Aorta (tissue), 5 donors: ENCODE measurements at places on chromosomes 11 and 22. TPM values are rescaled to one million over a fixed set of nuclear protein-coding genes. Genes with fewer than 3 reads are reported as not detected.

The NDUFV1 gene
- 113 TPM for total RNA-seq

The FIBP gene
- 40.2 TPM for total RNA-seq

The SLCO2B1 gene
- total RNA-seq = 144 TPM

The PARVA gene
- total RNA-seq = 159 TPM

GRCh38 chr11:73388265-73389133 lies 12.3 kb downstream of the RELT start:
- H3K4me3 ChIP-seq = no peak overlapping the region
- no peaks in the 10 kb centered on the region for H3K36me3 ChIP-seq
- DNase-seq = no peak
- no peaks in the 10 kb centered on the region for H3K27me3 ChIP-seq

- peak; percentile 50 for DNase-seq
- H3K36me3 ChIP-seq = no peaks in the 10 kb centered on the region
- H3K4me1 ChIP-seq = no peaks in the 10 kb centered on the region
- no peak overlapping the region for H3K4me3 ChIP-seq
- no peaks in the 10 kb centered on the region for H3K27me3 ChIP-seq
- no peak overlapping the region for H3K27ac ChIP-seq
These were observed 25.0 kb upstream of the ACR start for GRCh38 chr22:50713008-50713385.

- no peaks in the 10 kb centered on the region for H3K27me3 ChIP-seq
- H3K4me1 ChIP-seq = no peaks in the 10 kb centered on the region
- H3K4me3 ChIP-seq = peak overlapping the region; percentile 72
These were observed 1.1 kb downstream of the TAF1D start for GRCh38 chr11:93740031-93740729.

DNA sequence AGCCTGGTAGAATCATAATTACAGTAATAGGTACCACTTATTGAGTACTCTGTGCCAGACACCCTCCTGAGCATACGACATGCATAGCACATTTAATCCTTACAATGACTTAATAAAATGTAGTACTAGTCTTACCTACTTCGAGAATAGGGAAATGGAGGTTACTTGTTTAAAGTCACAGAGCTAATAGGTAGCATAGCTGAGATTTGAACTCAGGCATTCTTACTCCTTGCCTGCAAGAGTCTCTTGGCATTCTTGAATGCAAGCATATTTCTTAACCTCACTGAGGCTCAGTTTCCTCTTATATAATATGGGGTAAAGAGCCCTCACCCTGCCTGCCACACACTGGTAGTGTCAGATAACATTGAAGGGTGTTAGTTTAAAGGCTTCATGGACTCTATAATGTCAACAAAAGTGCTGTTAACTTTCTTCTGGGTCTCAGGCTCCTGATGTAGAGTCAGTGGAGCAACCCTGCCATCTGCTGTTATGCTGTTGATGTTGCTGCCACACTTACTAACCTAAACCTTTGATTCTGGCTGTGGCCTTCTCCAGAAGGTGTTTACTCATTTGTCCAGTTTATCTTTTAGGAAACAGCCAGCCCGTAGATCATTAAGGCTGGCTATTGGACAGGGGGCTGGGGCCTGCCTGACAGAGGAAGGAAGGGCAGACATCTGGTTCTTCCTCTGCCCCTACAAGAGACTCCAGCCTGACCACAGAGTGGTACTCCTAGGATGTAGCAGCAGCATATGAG lies 18.9 kb downstream of the LIMK2 start:
- H3K36me3 ChIP-seq = no peaks in the 10 kb centered on the region
- no peaks in the 10 kb centered on the region for H3K4me1 ChIP-seq
- H3K27me3 ChIP-seq = no peaks in the 10 kb centered on the region
- DNase-seq = no peak
- no peak overlapping the region for H3K27ac ChIP-seq
- no peak overlapping the region for H3K4me3 ChIP-seq

DNA sequence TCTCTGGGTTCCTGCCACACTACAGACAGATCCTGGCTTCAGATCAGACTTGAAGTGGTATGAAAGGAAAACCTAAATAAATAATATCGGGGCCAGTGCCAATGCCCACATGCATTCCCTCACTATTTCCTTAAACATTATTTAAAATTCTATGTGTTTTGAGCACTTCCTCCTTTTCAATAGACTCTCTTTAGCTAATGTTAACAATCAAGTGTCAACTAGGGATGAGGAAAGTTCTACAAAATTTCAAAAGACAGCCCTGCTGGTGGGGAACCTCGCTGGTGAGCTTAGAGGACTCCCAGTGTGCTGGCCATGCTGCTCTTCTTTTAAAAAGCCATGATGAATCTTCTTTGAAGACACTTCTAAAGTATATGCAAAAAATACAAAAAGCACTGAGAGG lies 87.5 kb downstream of the ENTHD1 start:
- H3K27ac ChIP-seq = no peak overlapping the region
- H3K4me1 ChIP-seq = no peaks in the 10 kb centered on the region
- DNase-seq = no peak
- no peak overlapping the region for H3K4me3 ChIP-seq
- no peaks in the 10 kb centered on the region for H3K36me3 ChIP-seq
- H3K27me3 ChIP-seq = no peaks in the 10 kb centered on the region

GRCh38 chr11:68009391-68010089 lies 587 bp upstream of the ALDH3B1 start:
- no peaks in the 10 kb centered on the region for H3K4me1 ChIP-seq
- no peaks in the 10 kb centered on the region for H3K27me3 ChIP-seq
- peak; percentile 39 for DNase-seq

GRCh38 chr11:119976805-119977560 lies 160.9 kb downstream of the TRIM29 start:
- H3K4me1 ChIP-seq = no peaks in the 10 kb centered on the region
- no peaks in the 10 kb centered on the region for H3K27me3 ChIP-seq
- H3K36me3 ChIP-seq = no peaks in the 10 kb centered on the region
- H3K4me3 ChIP-seq = no peak overlapping the region
- DNase-seq = no peak

- DNase-seq = no peak
- no peaks in the 10 kb centered on the region for H3K36me3 ChIP-seq
- no peaks in the 10 kb centered on the region for H3K4me1 ChIP-seq
- H3K27ac ChIP-seq = no peak overlapping the region
- no peak overlapping the region for H3K4me3 ChIP-seq
- H3K27me3 ChIP-seq = no peaks in the 10 kb centered on the region
These were observed 27.2 kb downstream of the RPS6KA4 start for GRCh38 chr11:64385945-64386704.

DNA sequence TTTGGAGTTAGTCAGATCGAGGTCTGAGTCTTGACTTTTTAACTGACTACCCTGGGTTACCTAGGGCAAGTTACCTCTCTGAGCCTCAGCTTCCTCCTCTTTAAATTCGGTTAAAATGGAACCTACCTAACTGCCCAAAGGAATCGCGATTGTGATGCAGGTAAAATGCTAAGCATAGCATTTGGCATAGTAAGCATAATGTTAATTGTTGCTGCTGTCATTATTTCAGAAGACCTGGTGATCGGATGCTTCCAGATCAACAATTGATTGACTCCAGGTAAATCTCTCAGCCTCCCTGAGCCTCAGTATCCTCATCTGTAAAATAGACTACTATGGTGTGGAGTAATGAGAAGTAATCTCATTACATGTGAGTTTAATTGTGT lies 550 bp upstream of the SLC43A1 start:
- no peak overlapping the region for H3K27ac ChIP-seq
- H3K36me3 ChIP-seq = no peaks in the 10 kb centered on the region
- no peak for DNase-seq
- H3K4me3 ChIP-seq = peak overlapping the region; percentile 68
- H3K4me1 ChIP-seq = no peaks in the 10 kb centered on the region

DNA sequence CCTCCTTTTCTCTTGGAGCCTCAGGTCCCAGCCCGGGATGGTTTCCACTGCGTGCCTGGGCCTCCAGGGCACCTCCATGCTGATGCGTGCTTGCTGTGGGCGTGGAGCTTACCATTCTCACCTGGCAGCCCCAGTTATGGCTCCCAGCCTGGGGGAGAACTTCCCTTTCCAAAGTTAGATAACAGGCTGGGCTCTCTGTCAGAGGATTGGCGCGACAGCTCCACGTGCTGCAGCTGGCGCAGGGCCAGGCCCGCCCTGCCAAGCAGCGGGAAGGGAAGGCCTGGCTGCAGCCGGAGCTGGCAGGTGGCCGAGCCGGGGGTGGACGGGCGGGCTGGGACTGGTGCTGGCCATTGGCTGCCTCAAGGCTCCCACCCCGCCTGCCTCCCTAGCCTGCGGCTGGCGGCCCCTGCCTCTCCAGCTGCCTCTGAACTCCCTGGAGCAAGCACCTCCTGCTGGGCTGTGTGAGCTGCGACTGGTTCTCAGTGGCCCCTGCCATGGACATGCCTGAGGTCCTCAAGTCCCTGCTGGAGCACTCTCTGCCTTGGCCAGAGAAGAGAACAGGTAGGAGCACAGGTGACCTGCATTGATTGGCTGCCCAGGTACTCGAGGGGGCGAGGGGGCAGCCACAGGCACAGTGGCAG lies 14.6 kb upstream of the TEF start:
- H3K36me3 ChIP-seq = no peaks in the 10 kb centered on the region
- peak overlapping the region; percentile 24 for H3K4me3 ChIP-seq
- DNase-seq = peak; percentile 97
- H3K4me1 ChIP-seq = no peaks in the 10 kb centered on the region
- H3K27ac ChIP-seq = peak overlapping the region; percentile 43

GRCh38 chr11:59787816-59788215 lies 22.8 kb downstream of the MRPL16 start:
- no peaks in the 10 kb centered on the region for H3K4me1 ChIP-seq
- H3K27me3 ChIP-seq = no peaks in the 10 kb centered on the region
- H3K36me3 ChIP-seq = peaks cover 5% of the 10 kb centered on the region
- DNase-seq = no peak
- H3K4me3 ChIP-seq = no peak overlapping the region

DNA sequence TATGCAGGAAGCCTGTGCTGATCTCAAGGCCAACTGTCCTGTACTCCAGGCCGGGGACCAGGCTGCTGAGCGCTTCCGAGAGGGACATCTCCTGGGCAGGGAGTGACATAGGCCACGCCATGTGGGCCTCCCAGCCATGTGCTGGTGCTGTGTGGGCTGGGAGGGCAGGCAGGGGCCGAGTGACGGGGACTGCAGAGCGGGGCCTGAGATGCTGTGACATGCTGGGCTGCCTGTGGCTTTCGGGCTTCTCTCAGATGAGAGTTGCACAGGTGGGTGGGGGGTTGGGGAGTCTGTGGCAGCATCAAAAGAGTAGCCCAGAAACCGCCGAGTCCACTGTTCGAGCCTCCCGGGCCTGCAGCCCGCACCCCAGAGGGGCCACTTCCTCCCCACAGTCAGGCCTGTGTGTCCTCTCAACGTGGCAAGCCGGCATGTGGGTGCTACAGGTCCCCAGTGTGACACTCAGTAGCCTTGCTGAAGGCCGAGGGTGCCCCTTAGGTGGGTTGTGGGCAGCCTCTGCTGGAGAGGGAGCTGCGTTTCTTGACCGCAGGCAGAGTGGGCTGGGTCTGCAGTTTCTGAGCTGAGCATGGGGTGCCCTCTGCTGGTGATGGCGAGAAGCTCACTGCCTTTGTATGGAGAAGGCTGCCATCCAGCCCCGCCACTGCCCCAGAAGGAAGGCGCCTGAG lies 101.2 kb downstream of the BCR start:
- no peak overlapping the region for H3K4me3 ChIP-seq
- H3K36me3 ChIP-seq = no peaks in the 10 kb centered on the region
